ENCODE measurements at places on chromosomes 7 and 10.

GRCh38 chr7:8827329-8827728 is 393.9 kb downstream of the NXPH1 start:
- no peak for DNase-seq

DNA sequence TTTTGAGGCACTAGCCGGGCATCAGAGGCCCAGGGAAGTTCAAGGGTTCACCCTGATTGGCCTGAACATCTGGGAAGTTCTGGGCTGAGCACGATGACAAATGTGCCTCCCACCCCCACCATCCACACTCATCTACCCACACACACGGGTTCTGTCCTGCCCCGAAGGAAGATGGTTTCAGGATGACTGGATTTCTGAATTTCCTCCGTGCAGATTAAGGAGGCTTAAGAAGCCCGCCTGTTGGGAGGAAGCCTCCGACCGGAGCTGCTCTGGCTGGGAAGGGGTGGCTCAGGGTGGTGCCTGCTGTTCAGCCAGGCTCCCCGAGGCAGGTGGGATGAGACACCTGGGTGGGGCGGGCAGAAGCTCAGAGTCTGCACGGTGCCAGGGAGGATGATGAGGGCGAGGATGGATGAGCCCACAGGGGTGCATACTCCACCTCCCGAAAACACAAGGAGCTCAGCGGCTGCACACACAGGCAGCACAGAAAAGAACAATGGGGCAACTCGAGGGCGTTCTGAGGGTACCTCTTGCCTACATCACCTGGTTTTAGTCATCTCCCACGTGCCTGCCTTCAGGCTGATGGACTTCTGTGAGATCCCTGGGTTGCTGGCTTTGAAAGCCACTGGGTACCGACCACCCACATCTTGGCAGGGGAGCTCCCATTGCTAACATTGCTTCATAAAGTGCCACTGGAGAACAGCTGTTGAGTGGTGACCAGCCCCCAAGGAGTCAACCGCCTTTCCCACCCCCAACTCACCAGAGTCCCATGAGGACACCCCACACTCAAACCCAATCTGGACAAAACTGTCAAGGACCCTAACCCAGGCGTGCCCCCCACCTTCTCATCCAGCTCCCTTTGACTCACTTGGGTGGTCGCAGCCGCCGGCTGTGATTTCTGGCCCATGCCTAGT is 41.2 kb downstream of the CALML3 start:
- DNase-seq = peak; percentile 33

DNA sequence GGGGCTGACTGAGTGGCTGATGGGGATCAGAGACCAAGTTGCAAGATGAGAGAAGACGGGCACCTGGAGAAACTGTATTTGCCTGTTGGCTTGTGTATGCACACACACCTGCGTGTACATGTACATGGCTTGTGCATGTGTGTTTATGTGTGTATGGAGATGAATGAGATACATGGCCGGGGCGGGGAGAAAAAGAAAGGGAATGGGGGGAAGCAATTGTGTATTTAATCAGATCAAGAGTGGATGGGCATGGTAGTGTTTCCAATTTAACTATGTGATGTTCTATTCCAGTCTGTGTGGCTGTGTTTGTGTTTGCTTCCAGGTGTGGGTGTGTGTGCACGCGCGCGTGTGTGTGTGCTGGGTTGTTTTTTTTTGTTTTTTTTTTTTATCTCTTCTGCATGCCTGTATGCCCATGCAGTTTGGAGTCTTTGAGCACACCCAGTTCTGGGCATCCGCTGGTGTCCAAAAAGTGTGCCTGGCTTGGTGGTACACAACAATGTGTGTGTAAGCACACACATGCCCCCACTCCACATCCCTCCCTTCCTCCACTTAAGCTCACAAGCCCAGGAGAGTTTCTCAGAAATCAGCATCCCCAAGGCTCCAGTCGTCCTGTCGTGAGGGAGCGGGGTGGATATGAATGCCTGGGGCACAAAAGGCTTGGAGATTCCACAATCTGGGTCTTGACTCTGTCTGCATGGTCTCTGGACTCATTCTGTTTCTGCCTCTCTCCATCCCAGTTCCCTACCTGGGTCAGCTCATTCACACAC is 2.5 kb upstream of the VGF start:
- no peak for DNase-seq

DNA sequence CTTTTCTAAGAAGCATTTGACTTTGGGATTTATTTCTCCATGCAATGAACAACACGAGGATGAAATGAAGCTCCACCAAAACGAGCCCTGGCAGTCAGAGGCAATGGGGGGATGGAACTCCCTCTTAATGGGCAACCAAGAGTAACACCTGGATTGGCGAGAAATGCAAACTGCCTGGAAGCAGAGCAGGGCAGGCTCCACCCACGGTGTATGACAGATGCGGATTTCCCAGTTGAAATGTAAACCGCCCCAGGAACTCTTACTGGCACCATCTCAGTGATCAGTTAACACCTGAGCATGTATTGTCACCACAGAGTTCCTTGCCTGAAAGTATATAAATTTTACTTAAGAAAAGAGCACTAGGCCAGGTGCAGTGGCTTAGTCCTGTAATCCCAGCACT is 47.3 kb upstream of the AUTS2 start:
- DNase-seq = no peak

DNA sequence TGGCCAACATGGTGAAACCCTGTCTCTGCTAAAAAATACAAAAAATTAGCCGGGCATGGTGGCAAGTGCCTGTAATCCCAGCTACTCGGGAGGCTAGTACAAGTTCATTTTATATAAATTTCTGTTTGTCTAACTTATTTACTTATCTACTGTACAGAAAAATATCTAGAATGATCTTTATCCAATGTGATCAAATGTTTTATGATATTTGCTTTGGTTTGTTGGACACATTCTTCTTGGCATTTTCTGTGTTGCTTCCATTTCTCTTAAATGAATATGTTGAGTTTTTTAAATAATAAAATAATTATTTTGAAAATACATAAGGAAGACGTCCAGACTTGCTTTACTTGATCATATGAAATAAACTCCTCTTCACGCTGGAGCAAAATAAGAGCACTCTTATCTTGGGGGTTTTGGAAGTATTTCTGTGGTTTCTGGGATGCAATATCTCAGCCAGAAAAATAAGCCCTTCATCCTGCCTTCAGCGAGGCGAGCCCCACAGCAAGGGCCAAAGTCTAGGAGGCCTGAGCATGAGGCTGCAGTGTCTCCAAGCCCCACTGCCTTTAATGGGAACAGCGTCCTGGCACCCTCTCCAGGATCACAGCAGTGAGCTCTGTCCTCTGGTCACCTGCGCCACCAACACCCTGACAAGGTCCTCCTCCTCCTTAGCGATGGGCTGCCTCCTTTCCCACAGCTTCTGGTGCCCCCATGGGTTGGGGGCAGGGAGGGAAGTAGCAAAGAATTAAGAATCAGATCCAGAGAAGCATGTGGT is 480.2 kb downstream of the KCNMA1 start:
- DNase-seq = no peak

- no peak for DNase-seq
Observed at GRCh38 chr10:122632576-122632975, 67.1 kb downstream of the C10orf120 start.

- no peak for DNase-seq
Observed at GRCh38 chr10:50552771-50553535, 70.8 kb downstream of the SGMS1 start.

- DNase-seq = no peak
Observed at GRCh38 chr7:108140671-108141070, 10.5 kb upstream of the LAMB4 start.

- no peak for DNase-seq
Observed at GRCh38 chr7:4800926-4801838, 25.8 kb downstream of the AP5Z1 start.

GRCh38 chr7:125065001-125065400 is 135.4 kb upstream of the POT1 start:
- DNase-seq = no peak

DNA sequence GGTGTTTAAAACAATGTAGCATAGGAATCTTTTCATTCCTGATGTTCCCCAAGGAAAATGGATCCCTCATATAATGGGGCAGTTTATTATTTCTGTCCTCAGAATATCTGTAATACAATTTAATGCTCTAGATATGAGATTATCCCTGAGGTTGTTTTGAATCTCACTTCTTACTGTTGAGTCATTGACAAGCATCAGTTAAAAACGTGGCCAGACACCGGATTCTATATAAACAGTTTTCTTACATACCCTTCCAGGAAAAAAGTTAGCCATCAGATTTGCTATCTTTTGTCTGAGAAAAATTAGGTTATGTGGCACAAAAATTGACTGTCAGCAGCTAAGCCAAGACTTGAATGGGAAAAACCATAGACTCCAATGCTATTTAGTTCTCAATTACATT is 539.8 kb upstream of the CELF2 start:
- no peak for DNase-seq

DNA sequence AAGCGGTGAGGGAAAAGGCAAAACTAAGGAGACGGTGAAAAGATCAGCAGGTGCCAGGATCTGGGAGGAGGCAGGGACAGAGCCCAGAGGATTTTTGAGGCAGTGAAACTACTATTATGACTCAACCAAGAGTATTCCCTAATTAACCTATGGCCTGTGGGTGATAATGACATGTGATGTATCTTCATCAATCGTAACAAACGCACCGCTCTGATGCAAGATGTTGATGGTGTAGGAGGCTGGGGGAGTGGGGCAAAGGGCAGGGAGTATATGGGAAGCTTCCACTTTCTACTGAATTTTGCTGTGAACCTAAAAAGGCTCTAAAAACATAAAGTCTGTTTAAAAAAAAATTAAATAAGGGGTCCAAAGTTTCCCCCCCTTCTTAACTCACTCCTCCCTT is 25.5 kb upstream of the EZH2 start:
- no peak for DNase-seq

DNA sequence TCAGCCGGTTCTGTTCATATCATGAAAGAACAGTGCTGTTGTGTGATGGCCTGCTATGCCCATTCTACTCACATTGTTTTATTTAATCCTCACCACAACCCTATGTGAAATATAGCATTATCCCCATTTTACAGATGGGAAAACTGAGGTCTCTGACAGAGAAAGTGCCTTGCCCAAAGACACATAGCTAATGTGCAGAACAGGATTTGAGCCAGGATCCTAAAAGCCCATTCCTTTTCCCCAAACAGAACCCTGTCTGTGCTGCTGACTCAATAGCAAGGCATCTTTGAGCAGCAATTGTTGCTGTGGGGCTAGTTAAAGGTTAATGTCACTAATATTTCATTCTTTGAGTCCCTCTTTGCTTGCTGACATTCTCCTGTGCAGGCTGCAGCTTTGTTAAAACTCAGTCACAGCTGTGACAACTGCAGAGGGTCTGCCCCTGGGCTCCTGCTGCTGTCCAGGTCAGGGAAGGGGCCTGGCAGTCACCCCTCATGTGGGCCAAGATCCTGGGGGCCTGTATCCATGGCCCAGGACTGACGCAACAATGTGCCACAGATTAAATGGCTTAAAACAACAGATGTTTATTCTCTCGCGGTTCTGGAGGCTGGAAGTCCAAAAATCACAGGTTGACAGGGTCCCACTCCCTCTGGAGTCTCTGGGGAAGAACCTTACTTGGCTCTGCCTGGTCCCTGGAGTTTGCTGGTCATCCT is 40.4 kb downstream of the AFAP1L2 start:
- no peak for DNase-seq

DNA sequence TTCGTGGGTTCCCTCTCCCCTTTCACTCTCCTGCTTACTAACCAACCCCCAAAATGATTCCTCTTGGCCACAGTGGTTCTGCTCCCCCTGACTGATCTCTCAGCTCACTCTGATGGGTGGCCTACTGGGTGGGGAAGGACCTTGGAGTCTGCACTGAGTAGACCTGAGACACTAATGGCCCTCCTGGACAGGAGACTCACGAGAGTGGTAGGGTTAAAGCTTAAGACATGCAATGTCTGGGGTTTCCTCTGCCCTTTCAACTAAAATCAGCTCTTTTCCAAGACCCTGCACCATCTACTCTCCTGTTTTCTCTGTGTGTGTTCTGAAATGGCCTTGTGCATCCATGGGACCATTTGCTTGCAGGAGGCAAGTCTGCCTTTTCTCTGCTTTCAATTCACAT is 631.4 kb downstream of the ACTR3B start:
- DNase-seq = no peak

DNA sequence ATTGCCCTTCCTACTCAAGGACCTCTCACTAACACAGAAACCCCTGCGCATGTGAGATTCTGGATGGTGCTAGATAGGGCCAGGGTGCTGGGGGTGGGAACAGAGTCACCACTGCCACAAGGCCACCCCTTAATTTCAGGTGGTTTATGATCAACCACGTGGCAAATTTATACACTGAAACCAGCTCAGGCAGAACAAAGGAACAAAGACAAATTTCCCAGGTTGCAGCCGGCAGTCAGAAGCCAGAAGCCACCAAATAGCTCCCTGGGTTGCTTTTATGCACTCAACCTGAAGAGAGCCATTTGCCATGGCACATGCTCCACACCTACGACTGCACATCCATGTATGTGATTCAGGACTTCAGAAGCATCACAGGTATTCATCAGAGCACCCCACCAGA is 2.5 kb downstream of the VOPP1 start:
- DNase-seq = no peak

DNA sequence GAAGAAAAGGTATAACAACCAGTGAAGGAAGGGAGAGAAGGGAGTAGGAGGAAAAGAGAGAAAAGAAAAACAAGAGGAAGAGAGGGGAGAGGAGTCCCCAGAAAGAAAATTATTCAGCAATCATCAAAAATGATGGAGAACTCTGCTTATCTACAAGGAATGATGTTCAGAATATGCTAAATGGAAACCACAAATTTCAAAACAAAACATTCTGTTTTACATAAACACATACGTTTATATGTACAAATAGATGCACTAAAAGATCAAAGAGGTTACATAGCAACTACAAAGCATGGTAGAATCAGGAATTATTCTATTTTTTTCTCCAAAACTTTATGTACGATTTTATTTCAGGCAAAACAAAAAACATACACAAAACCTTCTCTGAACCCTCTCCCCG is 91.9 kb downstream of the FAM13C start:
- DNase-seq = no peak

- DNase-seq = no peak
Observed at GRCh38 chr10:546971-547590, 142.4 kb downstream of the DIP2C start.

DNA sequence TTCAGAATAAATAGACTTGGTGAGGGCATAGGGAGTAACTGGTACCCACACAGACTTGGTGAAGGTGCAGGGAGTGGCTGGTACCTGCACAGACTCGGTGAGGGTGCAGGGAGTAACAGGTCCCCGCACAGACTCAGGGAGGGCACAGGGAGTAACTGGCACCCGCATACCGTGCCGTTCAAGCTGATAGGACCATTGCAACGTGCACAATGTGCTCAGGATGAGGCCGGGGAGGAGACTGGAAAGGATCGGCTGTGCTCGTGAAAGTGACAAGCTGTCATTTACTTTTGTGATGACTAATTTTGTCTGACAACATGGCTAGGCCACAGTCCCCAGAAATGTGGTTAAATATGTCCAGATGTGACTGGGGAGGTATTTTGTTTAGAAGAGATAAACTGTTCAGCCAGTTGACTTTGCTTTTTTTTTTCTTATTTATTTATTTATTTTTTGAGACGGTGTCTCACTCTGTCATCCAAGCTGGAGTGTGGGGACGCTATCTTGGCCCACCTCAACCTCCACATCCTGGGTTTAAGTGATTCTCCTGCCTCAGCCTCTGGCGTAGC is 76.2 kb upstream of the NMT2 start:
- DNase-seq = no peak

All from fibroblast of skin of left biceps (primary cell).